ENCODE measurements at places on chromosomes 1 and 21.

DNA sequence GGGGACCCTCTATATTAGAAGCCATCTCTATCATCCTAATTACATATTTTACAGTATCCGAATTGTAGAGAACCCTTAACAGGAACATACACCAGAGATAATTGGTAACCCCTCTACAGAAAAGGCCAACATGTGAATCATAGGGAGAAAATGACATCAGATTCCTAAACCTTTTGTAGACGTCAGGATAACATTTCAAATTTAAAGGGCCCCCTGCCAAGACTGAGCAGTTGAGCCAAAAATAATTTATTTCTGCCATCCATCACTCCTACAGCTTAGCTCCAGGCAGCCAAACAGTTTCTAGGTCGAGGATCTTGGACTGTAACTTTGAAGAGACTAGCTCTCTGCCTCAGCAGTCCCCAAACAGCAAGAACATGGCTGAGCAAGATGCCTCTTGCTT is 21.2 kb downstream of the ZNF697 start:
- no peak for DNase-seq

- DNase-seq, result no peak
Measured at GRCh38 chr21:45607021-45607908, 36.3 kb upstream of the PCBP3 start.

DNA sequence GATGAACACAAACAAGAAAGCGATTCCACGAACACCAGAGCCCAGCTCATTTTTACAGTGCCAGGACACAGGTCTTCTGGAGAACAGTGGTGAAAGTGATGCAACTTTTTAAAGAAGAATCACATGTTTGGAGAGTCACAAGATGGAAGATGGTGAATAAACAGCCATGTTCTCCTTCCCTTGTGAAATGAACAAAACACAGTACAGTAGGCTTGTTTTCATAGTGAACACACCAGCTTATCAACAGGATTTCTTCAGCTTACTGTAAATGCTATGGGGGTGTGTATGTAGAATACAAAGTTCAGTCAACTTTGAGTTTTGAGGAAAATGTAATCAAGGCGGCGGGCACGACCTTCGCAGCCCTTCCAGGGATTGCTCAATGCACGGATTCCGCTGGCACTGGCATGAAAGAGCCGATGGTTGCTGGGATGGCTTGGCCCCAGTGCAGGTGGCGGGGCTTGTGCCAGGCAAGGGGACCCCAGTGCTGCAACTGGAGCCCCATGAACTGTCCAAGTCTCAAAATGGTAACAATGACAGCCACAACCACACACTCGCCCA is 9.7 kb downstream of the TMPRSS3 start:
- DNase-seq, result no peak

- no peak for DNase-seq
Measured at GRCh38 chr1:230105245-230105753, 38.3 kb downstream of the GALNT2 start.

- DNase-seq, result no peak
Measured at GRCh38 chr1:119288751-119289150, 79.8 kb upstream of the HAO2 start.

GRCh38 chr1:180301135-180301742 is 71.2 kb downstream of the LHX4 start:
- no peak for DNase-seq

- no peak for DNase-seq
Measured at GRCh38 chr1:93489756-93490155, 41.8 kb downstream of the FNBP1L start.

GRCh38 chr1:226814751-226815537 is 55.5 kb upstream of the PSEN2 start:
- peak; percentile 17 for DNase-seq

GRCh38 chr1:53196017-53196484 is 573 bp upstream of the CPT2 start:
- no peak for DNase-seq

- DNase-seq, result no peak
Measured at GRCh38 chr1:186535388-186536133, 74.6 kb upstream of the PDC start.

GRCh38 chr1:161182214-161182613 is 4.9 kb upstream of the B4GALT3 start:
- no peak for DNase-seq

DNA sequence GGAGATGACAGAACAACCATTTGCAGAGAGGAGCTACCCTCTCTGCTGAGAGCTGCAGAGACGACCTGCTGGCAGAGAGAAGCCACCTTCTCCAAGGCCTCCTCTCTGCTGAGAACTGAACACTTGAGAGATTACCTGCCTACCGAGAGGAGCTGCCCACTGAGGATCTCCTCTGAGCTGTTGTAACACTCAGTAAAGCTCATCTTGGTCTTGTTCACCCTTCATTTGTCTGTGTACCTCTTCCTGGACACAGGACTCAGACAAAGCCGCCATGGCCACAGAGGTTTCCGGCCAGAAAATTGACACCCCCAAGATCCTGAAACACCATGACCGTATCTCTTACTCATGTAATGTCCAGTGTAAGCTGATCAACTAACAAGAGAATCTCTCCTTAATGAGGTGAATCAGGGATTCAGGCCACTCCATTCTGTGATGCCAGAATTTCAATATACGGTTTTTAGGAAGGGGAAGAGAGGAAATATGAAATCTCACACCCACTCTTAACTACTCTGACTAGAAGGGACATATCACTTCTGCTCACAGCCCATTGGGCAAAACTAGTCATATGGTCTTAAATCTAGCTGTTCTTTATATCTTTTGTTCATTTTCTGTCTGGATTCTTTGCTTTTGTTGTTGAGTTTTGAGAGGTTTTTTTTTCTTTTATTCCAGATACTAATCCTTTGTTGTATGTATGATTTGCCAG is 83.8 kb downstream of the RHOU start:
- DNase-seq, result no peak

DNA sequence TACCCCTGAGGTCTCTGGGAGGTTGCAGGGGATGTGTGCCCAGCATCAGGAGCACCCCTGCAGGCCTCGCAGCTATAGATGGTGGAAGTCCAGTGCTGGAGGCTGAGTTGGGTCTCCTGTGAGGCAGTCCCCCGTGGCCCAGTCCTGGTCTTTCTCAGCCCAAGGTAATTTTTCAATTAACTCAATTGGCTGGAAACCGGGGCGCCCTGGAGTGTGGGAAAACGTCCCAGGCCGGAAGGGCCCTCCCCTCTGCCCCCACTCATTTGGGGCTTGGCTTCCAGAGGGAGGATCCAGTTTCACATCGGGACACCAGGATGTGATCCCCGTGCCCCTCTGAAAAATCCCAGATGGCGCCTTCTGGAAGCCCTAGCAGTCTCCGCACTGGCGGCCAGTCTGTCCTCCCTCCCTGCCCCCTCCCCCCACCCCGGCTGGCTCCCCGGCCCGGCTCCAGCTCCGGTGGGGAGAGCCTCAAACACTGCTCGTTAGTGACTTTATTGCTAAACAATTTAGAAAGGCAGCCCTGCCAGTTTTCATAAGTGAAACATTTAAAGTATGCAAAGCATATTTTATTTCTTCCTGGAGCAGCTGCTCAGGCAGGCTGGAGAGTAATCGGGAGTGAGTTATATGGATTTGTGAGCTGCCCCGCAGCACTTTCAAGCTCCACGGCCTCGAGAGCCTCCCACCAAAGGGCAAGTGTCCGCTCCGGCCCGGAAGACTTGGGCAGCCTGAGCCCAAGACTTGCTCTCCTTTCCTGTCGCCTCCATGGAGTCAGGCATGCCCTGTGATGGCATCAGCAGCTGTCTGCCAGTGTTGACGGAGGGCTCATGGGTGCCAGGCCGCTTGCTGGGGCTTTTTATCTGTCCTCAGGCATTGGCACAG is 208.2 kb upstream of the TMEM51 start:
- DNase-seq, result peak; percentile 53

- DNase-seq, result no peak
Measured at GRCh38 chr1:228852024-228852423, 116.7 kb downstream of the RHOU start.

GRCh38 chr21:31660591-31660990 is 1.1 kb downstream of the SOD1 start:
- no peak for DNase-seq

GRCh38 chr1:94654031-94654430 is 112.5 kb upstream of the F3 start:
- DNase-seq, result no peak

- DNase-seq, result no peak
Measured at GRCh38 chr1:174222166-174222949, 63.0 kb downstream of the RABGAP1L start.

DNA sequence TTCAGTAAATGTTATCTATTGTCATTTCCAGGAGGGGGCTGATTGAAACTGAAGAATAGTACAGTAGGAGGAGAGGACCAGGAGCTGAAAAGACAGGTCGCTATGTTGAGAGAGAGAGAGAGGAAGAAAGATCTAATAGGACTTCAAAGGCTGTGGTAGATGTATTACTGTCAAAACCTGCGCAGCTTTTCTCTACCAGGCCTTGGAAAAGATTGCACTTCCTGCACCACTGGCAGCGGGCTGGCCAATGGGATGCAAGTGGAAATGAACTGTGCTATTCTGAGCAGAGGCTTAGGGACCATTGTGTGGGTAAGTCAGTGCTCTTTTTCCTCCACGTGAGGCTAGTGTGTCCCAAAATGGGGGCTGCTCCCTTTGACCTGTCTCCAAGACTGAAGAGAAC is 47.1 kb downstream of the MDM4 start:
- no peak for DNase-seq

GRCh38 chr1:91894036-91894761 is 8.2 kb upstream of the TGFBR3 start:
- no peak for DNase-seq

DNA sequence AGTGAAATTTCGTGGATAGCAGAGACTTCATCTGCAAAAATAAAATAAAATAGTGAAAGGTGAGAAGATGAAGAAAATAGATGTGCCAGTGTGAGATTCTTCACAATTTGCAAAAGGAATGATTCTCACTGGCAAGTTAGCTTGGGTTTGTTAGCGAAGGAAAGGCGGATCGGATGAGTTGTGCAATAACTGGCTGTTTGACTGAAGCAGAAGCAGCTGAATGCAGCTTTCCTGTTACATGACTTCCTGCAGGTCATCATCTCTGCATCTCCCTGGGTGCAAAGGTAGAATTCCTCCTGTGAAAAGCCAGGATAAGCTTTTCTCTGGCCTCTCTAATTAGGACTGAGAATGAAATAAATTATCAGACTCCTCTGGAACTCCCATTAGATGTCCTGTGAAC is 263.1 kb upstream of the CHRM3 start:
- no peak for DNase-seq

- no peak for DNase-seq
Measured at GRCh38 chr1:66437136-66437401, 96.9 kb upstream of the SGIP1 start.

- no peak for DNase-seq
Measured at GRCh38 chr1:174114788-174115448, 44.4 kb upstream of the RABGAP1L start.

DNA sequence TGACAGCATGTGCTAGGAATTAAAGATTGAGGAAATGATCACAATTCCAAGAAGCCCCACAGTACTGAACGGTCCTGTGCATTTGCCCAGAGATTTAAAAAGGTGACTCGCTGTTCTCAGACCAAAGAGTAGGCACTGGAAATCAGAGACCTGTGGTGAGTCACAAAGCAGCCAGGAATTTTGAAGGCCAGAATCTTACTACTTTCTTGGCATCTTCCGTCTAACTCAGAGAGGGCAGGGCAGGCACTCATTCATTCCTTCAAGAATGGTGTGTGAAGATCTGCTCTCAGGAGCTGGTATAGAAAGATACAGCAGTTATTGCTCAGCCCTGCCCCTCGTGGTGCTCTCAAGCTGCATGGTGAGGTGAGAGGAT is 57.9 kb downstream of the BRINP2 start:
- DNase-seq, result no peak

DNA sequence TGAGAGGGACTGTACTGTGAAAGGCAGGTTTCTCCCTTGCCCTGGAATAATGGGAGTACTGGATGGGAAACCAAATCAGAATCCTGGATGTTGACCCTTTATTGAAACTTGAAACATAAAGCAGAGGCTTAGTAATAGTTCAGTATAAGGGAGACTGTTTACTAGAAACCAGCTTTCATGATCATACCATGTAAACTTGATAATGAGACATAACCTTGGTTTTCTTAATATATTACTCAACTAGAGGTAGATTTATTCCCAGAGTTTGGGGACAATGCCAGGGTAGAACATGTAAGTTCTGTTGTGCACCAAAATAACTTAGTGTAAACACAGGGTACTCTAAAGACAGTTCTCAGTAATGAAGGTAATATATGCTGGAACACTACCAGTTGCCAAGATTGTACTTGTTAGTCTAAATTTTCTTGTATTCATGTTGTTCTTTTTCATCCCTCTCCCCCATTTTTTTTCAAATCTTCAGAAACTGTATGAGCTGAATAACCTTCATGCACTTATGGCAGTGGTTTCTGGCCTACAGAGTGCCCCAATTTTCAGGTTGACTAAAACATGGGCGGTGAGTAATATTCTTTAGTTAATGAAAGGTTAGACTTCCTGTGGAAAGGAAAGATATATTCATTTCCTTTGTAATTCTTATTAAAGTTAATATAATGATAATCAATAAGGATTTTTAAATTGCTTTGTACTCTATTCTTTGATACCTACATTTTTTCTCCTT is 49.6 kb downstream of the ANGPTL1 start:
- no peak for DNase-seq

GRCh38 chr1:226604560-226605317 is 56.2 kb downstream of the STUM start:
- DNase-seq, result no peak

- DNase-seq, result no peak
Measured at GRCh38 chr1:17805869-17806684, 50.9 kb downstream of the ACTL8 start.

GRCh38 chr1:67540733-67541125 is 110.5 kb upstream of the SERBP1 start:
- no peak for DNase-seq

DNA sequence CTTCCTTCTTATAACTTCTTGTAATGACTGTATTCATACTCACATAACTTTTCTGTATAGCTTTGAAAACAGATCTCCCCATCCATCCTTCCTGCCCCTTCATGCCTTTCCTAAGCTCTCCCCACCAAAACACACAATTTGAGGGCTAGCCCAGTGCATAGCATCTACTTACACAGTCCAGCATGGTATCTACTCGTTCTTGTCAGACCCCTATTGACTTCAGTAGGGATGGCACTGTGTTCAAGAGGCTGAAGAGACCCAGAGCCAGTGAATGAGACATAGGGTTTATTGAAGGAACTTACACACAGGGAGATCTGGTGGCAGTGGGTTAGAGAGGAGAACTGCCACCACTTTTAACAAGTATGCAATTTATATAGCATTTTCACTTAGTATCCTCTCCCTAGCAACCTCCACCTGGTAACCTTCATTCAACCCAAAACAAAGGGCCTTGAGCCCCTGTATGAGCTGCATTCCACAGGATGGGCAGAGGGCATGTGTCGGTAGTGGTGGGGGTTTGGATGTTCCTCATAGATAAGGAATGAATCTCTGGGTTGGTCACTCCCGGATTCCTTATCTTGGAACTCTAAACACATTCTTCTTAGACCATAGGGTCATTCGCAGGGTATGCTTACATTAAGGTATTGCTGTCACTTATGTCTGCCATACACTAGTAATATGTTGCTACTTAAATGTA is 64.9 kb upstream of the GNG12 start:
- no peak for DNase-seq

- no peak for DNase-seq
Measured at GRCh38 chr1:229452956-229453801, 19.3 kb upstream of the ACTA1 start.

- DNase-seq, result no peak
Measured at GRCh38 chr1:203454986-203455471, 20.6 kb upstream of the PRELP start.

GRCh38 chr1:21704145-21704544 is 35.0 kb upstream of the RAP1GAP start:
- DNase-seq, result no peak

Measured in NCI-H1048 (cell line).